ENCODE measurements at places on chromosomes 6 and 20. TPM values are rescaled to one million over a fixed set of nuclear protein-coding genes. Genes with fewer than 3 reads are reported as not detected.

Gene TNFAIP3
- total RNA-seq, result 15.7 TPM

Gene HLA-DPA1
- 0.10 TPM for total RNA-seq

Gene SLC25A27
- total RNA-seq, result 1.0 TPM

Gene DACT2
- total RNA-seq, result 0.40 TPM

Gene ELOVL2
- total RNA-seq, result 9.1 TPM

Gene ARHGAP40
- total RNA-seq, result not detected

Gene ZNF165
- total RNA-seq, result 0.93 TPM

Gene CD109
- 29.5 TPM for total RNA-seq

Gene RNF144B
- 0.88 TPM for total RNA-seq

Gene DAAM2
- total RNA-seq, result 0.02 TPM

Gene RAD21L1
- total RNA-seq, result not detected

Gene ZC2HC1B
- not detected for total RNA-seq

Gene PI3
- 2.3 TPM for total RNA-seq

Gene THBS2
- total RNA-seq, result 0.17 TPM

Gene CD93
- not detected for total RNA-seq

Gene PRPH2
- total RNA-seq, result not detected
